ENCODE measurements at places on chromosomes 3 and 15.

DNA sequence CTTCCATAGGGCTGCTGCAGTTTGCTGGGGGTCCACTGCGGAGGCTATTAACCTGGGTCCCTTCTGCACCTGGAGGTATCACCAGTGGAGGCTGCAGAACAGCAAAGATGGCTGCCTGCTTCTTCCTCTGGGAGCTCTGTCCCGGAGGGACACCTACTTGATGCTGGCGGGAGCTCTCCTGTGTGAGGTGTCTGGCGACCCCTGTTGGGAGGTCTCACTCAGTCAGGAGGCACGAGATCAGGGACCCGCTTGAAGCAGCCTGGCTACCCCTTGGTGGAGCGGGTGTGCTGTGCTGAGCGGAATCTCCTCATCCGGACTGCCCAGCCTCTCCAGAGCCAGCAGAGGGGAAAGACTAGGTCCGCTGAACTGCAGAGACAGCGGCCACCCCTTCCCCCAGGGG is 56.0 kb upstream of the CTXND1 start:
- no peak for DNase-seq

DNA sequence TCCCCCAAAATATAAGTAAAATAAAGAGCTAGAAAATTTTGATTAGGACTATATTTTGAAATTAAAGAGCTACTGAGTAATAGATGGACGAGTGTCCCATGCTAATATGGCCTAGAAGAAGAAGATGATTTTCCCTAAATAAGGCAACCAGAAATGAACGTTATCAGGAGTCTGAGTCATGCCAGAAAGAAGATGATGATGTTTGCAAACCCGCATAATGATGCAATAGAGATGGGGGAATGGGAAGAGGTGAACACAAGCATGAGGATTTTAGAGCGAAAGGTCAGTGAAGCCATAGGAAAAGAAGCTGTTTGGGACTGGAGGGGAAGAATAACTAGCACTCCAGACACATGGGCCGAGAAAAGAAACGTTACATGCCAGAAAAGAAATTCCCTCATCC is 71.7 kb downstream of the FGF12 start:
- no peak for DNase-seq

- DNase-seq: no peak
Measured at GRCh38 chr3:66723231-66723630, 222.4 kb upstream of the LRIG1 start.

- DNase-seq: no peak
Measured at GRCh38 chr3:37204314-37204713, 29.9 kb upstream of the LRRFIP2 start.

DNA sequence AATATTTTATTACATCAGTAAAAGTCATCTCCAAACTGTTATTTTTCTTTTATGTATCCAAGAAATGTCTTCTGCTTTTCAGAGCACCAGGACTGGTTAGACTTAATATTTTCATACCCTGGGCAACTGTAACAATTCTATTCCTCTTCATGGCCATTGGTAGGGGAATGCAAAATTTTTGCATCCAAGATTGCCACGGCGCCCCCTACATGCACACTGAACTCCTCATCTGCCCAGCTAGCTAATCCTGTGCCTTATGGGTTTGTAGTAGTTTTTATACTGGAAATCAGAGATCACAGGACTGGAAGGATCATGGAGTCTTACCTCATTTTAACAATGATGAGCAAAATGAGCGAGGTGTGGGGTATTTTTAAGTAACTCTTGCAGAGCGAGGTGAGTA is 74.2 kb downstream of the CRTC3 start:
- DNase-seq: no peak

GRCh38 chr3:46422617-46423016 is 15.6 kb downstream of the CCRL2 start:
- no peak for DNase-seq

- no peak for DNase-seq
Measured at GRCh38 chr3:123055352-123055751, 11.5 kb upstream of the PDIA5 start.

GRCh38 chr3:50167841-50168209 is 12.7 kb downstream of the SEMA3F start:
- DNase-seq: no peak

DNA sequence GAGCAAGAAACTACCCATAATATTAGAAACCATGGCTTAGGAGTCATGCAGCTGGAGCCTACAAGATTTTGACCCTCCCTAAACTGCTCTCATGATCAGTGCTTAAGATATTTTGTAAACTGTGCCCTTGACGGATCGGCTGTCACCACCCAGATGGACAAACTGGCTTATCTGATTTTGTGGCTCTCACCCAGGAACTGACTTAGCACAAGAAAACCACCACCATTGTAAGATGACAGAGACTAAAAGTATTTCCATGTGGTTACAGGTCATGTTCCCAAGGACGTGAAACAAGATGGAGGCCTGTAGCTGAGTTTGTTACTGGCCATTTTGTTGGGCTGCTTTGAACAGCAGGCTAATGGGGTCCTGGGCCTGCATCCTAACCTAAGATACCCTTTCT is 940.9 kb downstream of the OTOL1 start:
- DNase-seq: no peak

GRCh38 chr3:50130436-50130835 is 24.7 kb upstream of the SEMA3F start:
- DNase-seq: no peak

DNA sequence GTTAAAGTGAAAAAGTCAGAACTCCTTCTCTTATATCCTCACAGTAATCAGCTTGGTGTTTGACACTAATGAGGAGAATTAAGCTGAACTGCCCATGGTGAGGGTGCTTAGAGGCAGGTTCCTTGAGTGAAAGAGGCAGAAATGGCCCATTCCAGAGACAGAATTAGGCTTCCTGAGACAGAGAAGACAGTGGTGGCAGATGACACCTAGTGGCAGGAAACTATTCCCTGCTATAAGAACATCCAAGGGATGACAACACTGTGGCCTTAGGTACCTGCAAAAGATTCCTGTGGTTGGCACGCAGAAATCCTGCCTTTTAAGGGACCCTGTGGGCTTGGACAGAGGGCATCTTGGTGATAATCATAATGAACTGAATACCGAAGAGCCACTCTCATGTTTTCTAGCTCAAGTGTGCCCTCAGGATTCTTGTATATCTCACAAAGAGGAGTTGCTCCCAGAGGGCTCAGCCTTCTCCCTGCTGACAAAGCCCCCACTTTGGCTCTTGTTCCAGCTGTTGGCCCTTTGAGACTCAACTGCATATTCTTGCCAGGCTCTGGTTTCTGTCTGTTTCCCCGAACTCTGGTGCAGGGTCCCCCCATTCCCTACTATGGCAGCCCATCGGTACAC is 56.0 kb downstream of the KBTBD12 start:
- no peak for DNase-seq

DNA sequence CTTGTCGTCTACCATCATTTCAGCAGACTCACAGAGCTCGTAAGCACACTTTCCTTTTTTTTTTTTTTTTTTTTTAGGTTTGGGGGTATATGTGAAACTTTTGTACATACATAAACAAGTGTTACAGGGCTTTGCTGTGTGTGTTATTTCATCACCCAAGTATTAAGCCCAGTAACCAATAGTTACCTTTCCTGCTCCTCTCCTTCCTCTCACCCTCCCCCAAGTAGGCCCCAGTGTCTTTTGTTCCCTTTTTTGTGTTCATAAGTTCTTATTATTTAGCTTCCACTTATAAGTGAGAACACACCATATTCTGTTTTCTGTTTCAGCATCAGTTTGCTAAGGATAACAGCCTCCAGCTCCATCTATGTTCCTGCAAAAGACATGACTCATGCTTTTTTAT is 746.8 kb downstream of the GRM7 start:
- DNase-seq: no peak

- no peak for DNase-seq
Measured at GRCh38 chr15:50880651-50881114, 27.8 kb upstream of the AP4E1 start.
